ENCODE measurements at places on chromosomes 4 and X. TPM values are rescaled to one million over a fixed set of nuclear protein-coding genes. Genes with fewer than 3 reads are reported as not detected.

Gene SPIN2A
- total RNA-seq: 2.5 TPM

Gene PIR
- total RNA-seq: 197 TPM

Gene WNK3
- total RNA-seq: not detected

Gene TCEAL5
- not detected for total RNA-seq

Gene NSUN7
- 18.5 TPM for total RNA-seq

Gene DIPK2B
- total RNA-seq: not detected

Gene IL2
- total RNA-seq: not detected

Gene ARHGAP4
- total RNA-seq: 47.0 TPM

Gene UCHL1
- 1,355 TPM for total RNA-seq

Gene SHOX
- not detected for total RNA-seq

Gene MAGED1
- total RNA-seq: 118 TPM

Gene TBC1D25
- total RNA-seq: 9.0 TPM

Gene TKTL2
- not detected for total RNA-seq

Gene ASB9
- total RNA-seq: 5.7 TPM

All from PC-9 (cell line).